Stimulated activated effector memory CD8-positive, alpha-beta T cell treated with anti-CD3 and anti-CD28 coated beads, Interleukin-12 subunit alpha, Interleukin-12 subunit beta, amount 100 ng/mL, for 72 hours (primary cell): ENCODE measurements at places on chromosomes 2 and 18.

GRCh38 chr2:219484343-219485200 is 14.1 kb upstream of the GMPPA start:
- DNase-seq: no peak

DNA sequence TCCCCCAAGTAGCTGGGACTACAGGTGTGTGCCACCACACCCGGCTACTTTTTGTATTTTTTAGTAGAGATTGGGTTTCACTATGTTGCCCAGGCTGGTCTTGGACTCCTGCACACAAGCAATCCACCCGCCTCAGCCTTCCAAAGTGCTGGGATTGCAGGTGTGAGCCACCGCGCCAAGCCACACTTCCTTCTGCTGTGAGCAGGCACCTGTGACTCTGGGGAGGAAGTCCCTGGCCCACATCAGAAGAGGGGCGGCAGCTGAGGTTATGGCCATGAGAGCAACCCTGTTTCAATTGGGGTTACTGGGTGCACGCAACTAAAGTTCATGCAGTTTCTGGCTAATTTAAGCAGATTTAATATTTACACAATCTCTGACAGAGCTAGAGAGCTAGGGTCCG is 91.0 kb downstream of the PLB1 start:
- DNase-seq: no peak

- DNase-seq: no peak
These were observed 1.2 kb downstream of the PER2 start for GRCh38 chr2:238286987-238287736.

DNA sequence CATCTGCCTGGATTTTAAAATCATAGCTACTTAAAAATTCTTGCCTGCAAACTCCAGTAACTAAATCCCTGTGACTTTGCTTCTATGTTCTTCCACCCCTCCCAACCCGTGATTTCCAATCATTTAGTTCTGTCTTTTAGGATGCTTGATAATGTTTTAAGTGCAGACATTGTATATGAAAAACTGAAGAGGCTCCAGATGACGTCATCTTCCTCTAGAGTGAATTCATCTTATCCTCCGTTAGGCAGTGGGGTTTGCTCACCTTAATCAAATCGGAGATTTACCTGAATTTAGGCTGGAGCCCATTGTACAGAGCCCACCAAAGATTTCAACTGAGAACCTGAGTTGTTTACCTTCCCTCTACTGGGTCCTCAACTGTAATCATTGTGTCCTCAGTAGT is 10.9 kb downstream of the FBXO48 start:
- DNase-seq: no peak

- DNase-seq: peak; percentile 51
These were observed 132.9 kb upstream of the MGAT5 start for GRCh38 chr2:134120733-134121630.

GRCh38 chr18:23099621-23100020 is 35.7 kb upstream of the CABLES1 start:
- DNase-seq: no peak

GRCh38 chr2:225932811-225933413 is 533.4 kb downstream of the NYAP2 start:
- no peak for DNase-seq

DNA sequence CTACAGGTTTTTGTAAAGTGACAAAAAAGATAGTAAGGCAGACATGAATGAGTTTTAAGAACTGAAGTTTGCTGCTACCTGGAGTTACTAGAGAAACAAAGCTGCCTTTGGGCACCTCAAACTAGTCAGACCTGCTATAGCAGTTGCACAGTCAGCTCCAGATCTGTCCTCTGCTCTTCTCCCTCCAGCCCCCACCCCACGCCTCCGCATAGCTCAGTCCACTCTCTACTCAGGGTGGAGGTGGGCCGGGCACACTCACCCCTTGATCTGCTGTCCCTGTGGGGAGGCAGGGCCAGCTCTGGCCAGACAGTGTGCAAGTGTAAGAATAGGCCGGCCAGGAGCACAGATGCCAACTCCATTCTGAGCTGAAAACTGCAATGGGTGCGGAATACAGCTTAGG is 4.1 kb downstream of the SERTAD2 start:
- no peak for DNase-seq

DNA sequence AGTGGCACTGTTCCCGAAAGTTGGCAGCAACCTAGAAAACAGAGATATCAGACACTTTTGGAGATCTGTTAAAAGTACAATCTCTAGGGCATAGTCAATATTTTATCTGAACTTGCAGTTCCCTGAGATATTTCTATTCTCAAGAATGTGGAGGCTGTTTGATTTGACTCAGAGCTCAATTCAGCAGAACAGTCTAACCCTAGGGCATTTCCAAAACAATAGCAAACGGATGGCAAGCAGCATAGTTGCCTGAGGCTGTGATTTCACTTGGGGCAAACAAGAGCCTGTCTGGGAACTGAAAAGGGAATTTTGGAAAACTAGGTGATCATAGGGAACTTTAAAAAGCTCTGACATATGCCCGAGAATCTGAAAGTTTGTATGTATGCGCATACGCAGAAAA is 772.8 kb upstream of the LRRTM1 start:
- no peak for DNase-seq

DNA sequence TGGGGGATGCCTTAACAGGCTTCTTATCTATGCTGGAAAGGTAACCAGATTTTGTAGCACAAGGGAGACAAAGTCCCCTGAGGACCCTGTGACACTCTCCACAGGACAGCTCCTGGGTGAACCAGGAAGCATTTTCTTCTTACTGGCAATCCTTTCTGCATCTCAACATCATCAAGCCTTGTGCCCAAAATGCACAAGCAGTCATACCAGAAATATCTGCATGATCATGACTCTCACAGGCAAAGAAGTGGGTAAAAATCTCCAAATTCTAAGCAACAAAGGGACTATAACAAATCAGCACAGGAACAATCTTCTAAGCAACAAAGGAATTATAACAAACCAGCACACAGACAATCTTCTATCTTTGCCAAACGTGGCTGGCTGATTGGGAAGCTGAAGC is 99.1 kb upstream of the CD226 start:
- no peak for DNase-seq

DNA sequence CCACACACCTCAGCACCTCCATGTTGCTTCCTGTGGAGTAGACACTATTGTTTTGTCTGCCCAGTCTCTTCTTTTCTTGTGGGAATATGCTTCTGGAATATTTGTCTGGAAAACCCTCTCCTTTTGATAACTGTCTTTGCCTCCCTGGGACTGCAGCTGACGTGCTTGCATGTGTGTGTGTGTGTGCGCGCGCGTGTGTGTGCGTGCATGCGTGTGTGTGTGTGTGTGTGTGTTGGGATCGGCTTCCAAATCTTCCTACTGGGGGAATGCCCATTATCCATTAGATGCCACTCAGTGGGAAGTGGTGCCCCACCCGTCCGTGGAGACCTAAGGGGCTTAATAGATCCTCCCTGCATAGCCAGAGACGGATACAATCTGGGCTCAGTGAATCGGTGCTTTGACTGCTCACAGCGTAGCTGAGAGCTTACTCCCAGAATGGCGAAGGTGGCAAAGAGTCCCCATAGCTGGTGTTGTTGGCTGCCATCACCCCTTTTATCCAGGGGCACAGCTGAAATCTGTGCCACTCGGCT is 86.9 kb downstream of the RRM2 start:
- DNase-seq: no peak

DNA sequence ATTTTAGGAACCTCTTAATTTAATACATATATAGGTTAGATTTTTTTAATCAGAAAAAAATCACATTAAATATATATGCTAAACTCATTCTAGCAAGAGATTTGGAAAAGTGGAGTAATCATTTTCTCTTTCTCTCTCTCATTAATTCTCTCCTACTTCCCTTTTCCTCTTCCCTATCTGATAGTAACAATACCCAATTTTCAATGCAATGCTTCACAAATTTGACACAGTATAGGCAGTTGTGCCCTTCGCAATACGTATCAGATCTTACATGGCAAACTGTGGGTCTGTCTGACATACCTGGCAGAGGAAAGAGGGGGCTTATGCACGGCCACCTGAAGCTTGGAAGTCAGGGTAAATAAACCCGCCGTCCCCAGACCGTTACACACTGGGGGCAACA is 444.3 kb downstream of the NBAS start:
- DNase-seq: no peak

GRCh38 chr2:175804122-175804521 is 197.9 kb downstream of the LNPK start:
- DNase-seq: no peak

DNA sequence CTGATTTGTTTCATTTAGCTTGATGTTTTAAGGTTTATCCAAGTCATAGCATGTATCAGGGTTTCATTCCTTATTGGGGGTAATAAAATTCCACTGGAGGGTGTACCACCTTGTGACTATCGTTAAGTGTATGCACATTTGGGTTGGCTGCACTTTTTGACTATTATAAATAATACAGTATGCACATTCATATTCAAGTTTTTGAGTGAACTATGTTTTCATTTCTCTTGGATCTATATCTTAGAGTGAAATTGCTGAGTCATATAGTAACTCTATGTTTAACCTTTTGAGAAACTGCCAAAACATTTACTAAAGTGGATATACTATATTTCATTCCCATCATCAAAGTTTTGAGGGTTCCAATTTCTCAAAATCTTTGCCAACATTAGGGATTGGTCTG is 952.7 kb downstream of the TDRD15 start:
- no peak for DNase-seq

DNA sequence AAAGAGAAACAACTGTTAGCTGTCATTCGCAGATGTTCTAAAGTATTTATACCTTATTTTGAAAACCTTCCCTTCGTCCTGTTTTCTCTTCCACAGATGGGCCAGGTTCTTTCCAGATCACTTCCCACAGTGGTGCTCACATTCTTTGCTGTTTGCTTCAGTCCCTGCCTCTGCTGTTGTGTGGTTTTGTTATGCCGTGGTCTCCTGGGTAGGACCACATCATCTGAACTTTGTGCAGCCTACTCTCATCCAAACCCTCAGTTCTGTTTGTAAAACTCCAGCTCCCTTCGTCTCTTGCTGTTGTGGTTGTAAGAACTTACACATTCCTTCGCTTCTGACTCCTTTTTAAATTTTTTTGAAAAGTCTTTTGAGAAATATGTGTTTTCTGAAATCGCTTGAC is 38.1 kb downstream of the ZNF236 start:
- DNase-seq: no peak

GRCh38 chr2:18495058-18495457 is 65.4 kb downstream of the RDH14 start:
- DNase-seq: no peak

DNA sequence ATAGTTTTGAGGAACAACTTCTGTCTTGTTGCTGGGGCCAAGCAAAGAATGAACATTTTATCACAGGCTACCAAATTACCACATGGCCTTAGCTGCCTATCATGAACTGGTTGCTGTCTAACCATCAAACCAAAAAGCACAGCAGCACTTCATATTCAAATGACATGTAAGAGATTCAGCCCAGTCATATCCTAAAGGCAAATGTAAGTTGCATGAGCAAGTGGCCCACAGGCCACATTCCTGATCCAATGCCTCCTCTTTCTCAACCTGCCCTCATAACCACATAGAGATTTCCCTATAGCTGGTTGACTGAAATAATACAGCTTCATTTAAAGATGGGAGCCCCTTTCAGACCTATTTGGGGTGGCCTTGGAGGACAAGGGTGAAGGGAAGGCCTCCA is 572.3 kb downstream of the IRS1 start:
- no peak for DNase-seq

DNA sequence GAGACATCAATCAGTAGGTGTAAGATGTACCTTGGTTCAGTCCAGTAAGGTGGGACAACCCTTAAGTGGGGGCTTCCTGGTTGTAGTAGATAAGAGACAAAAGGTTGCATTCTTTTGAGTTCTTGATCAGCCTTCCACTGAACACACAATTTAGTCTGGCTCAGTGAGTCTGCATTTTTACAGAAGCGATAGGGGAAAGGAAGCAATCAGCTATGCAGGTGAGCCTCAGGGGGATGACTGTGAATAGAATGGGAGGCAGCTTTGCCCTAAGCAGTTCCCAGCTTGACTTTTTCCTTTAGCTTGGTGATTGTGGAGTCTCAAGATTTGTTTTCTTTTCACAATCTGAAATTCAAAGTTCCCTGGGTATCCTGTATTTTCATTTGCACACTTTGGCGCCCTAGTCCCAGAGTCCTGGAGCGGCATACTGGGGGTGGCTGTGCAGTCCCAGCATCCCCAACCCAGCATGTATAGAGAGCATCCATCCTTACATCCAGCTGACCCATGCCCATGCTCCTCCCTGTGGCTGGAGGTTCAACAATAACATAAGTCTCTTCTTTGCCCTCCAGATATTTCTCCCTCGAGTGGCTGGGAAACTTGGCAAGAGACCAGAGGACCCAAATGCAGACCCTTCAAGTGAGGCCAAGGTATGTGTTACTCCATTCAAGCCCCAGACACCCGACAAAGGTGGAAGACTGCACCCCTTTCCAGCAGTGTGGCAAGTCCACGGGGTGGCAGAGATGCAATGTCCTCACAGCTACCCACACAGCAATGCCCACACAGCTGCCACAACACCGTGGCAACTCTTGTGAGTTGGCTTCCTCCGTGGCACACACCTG is 20.1 kb upstream of the PRLH start:
- DNase-seq: no peak

DNA sequence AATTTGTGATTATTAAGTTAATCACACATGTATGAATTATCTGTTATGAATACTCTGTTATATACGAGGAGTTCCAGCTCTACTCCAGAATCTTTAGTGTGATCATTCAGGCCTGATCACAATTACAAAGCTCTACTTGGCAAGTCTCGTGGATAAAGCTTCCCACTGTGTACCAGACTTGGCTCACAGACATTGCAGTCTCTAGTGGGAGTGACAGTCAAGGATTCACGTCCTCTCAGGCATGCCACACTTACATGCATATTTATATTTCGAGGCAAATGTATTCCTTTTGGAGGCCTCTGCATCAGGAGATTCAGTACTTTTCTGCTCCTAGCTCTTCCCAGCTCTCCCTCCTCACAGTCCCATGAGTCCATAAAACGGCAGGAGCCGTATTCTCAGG is 403.4 kb upstream of the CDH7 start:
- no peak for DNase-seq

GRCh38 chr2:183867206-183867605 is 731.1 kb upstream of the ZNF804A start:
- no peak for DNase-seq

- DNase-seq: no peak
These were observed 108.0 kb upstream of the SALL3 start for GRCh38 chr18:78871618-78872017.

DNA sequence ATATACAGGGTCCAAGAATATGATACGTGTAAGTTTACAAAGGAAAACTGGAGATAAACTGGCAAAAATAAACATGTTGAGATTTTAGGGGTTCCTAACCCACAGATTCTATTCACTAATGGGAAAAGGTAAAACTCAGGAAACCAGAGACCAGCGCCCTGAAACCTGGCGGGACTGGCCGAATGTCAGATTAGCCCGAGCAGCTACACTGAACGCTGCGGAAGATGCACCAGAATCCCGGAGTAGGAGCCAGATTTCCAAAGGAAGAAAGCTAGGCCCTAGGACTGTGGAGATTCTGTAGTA is 679 bp upstream of the WDR75 start:
- no peak for DNase-seq

DNA sequence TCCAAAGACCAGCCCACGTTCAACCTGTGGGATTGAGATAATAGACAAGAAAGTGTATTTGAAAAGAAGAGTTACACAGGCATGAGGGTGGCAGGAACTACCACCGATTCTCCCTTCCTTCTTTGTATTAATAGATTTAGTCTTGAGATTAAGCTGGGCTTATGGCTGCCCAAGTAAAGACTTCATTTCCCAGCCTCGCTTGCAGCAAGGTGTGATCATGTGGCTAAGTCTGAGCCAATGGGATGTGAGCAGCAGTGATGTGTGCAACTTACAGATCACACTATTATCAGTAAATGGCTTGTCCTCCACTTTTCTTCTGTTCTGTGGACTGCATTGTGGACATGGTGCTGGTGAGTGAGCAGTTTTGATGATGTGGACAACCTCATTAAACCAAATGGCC is 101.7 kb downstream of the POLR1A start:
- DNase-seq: no peak
